T-helper 1 cell treated with Interleukin-12 subunit alpha and Interleukin-12 subunit beta and Interleukin-4 antibody, amounts not matched to agents 30 ng/mL and 1 ng/mL, for 36 hours (primary cell): ENCODE measurements at places on chromosomes 1 and 21. TPM values are rescaled to one million over a fixed set of nuclear protein-coding genes. Genes with fewer than 3 reads are reported as not detected.

The C8A gene
- not detected in 2 replicates for total RNA-seq

The C1orf116 gene
- total RNA-seq: not detected in 2 replicates

The PLA2G4A gene
- total RNA-seq: 0.15 TPM in 1 of 2 replicates, not detected in the other

The ERICH3 gene
- total RNA-seq: not detected in 2 replicates

The AXDND1 gene
- 0.61 TPM in 1 of 2 replicates, not detected in the other for total RNA-seq

The PATJ gene
- 16.5 and 19.4 TPM in 2 replicates for total RNA-seq

The CYP4A22 gene
- total RNA-seq: not detected in 2 replicates
